Neural crest cell (in vitro differentiated cells): ENCODE measurements at places on chromosomes 3 and 15.

DNA sequence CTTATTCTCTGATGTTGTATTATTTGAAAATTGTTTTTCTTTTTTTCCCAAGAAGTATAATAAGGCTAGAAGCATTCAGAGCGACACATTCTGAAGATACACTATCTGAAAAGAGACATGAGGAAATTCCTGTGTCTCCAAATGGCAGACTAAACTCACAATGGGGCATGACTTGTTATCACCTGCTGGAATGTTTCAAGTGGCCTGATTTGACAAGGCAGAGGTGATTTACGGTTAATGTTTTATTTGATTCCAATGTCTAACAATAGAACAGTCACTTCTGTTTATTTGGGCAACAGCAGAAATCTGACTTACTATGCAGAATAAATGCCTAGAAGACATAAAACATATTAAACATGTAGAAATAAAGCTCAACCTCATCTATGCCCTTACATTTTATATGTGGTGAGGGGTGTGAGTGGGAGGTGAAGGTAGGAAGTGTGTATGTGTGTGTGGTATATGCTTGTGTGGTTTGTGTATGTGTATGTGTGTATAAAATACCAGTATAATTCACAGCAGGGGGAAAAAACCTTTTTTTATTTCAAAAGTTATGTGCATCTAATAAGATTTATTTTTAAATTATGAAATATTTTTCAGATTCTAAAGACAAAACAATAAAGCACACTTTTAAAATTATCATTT is 1051.7 kb downstream of the ROBO2 start:
- no peak for DNase-seq

- DNase-seq = no peak
Measured at GRCh38 chr15:70092464-70093027, 5.2 kb downstream of the TLE3 start.

DNA sequence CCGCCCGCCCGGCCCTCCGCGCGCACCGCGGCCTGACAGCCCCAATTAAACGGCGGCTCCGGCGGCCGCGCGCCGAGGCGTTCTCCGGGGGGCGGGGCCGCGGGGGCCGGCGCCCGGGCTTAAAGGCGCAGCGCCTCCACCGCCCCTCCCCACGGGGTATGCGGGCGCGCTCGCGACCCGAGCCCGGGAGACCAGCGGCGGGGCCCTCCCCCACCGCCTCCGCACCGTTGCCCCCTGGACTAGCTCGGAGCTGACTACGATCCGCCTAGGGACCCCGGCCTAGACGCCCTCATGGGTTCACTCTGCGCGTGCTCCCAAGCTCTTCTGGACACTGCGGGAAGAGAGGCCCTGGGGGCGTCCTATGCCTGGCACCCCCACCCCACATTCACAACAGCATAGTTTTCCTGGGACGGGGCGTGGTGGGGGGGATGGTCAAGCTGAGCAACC is at the start of gene DUSP7:
TSS of gene DUSP7 (minus strand) at position 51 of the 447 bp plus-strand sequence. CDS start 205 bp downstream, outside the sequence.
- DNase-seq = peak; percentile 64

- DNase-seq = no peak
Measured at GRCh38 chr15:96125721-96126415, 204.6 kb upstream of the NR2F2 start.

GRCh38 chr3:58874795-58875194 is 175.0 kb downstream of the CFAP20DC start:
- DNase-seq = no peak

- peak; percentile 40 for DNase-seq
Measured at GRCh38 chr3:45760878-45761711, 35.2 kb downstream of the SLC6A20 start.

DNA sequence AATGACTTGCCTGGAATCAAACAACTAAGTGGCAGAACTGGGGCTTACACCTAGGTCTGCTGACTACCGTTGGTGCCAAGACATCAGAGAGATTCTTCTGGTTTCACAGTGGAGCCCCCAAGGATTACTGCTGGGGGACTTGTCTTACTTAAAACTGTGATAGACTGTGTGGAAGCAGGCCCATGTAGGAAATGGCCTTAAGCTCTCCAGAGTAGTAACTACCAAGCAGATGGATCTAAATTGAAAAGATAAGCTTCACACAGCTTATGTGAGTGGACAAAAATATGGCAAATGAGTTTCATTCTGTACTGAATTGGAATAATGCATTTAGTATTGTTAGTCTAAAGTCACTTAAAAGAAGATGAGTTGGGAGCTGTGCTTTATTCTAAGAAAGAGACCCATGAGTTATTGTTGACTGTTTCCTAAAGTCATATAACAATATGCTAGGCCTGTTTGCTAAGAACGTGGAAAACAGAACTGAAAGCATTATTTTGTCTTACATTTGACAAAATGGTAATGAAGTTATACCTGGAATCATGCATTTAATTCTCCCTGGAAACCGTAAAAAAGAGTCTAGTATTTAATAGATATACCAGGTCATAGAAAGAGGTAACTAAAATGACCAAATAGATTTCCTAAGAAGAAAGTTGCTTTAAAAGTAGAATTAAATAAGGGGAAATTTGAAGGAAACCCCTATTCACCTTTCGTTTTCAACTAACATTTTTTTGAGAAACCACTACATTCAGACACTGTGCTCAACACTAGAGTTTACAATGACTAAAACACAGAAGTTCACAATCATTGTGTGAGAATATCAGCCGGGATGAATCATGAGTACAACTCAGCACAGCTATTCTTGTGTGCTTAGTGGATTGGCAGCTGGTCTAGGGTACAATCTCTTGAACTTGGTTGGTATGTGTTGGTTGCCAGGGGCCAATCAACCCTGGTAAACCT is 13.0 kb upstream of the MAPK6 start:
- DNase-seq = no peak

DNA sequence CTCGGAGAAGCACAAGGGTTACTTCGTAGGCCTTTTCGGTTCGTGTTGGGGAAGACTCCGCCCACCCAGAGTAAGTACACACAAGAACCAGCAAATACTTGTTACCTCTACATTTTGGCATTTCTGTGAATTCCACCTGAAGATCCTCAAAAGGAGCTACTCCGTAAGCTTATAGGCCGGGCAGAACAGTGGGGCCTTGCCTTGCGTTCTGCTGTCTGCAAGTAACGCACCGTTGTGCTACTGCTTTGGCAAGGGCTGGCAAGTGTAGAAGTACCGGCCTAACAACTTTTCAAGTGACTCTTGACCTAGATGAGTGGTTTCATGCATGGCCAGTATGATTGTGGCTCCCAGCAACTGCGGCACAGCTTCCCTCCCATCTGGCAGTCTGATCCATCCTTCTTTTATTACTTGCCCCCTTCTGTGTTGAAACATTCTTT is 6.4 kb upstream of the DNAAF4 start:
- no peak for DNase-seq

- DNase-seq = no peak
Measured at GRCh38 chr3:119207512-119207875, 33.2 kb downstream of the B4GALT4 start.

DNA sequence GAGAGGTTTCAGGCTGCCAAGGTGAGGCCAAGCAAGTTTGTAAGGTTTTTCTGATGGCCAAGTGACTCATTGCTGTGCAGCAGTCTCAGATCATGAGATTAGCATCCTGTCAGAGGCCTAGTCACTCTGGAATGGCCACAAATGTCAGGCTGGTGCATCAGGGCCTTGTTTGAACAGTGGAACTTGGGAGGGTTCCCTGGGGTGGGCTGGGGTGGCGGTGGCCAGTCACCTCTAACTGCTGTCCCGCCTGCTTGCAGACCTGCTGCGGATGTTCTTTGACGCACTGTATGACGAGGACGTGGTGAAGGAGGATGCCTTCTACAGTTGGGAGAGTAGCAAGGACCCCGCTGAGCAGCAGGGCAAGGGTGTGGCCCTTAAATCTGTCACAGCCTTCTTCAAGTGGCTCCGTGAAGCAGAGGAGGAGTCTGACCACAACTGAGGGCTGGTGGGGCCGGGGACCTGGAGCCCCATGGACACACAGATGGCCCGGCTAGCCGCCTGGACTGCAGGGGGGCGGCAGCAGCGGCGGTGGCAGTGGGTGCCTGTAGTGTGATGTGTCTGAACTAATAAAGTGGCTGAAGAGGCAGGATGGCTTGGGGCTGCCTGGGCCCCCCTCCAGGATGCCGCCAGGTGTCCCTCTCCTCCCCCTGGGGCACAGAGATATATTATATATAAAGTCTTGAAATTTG is 2.8 kb upstream of the FAM131A start:
- no peak for DNase-seq

DNA sequence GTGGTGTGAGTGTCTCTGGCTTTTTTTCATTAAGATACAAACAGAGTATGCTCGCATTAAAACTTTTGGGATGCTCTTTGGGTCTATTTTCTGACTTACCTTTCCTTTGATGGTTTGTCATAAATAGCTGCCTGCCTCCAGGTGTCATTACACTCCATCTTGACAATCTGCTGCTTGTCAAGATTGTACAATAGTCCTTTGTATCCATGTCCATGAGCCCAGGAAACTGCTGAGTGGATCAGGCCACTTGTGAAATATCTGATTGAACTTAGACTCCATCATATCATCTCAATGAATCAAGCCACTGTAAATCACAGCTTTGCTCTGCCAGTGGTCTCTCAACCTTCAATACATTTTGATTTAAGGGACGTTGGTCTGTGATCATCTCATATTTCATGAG is 135.2 kb downstream of the ECT2 start:
- no peak for DNase-seq

DNA sequence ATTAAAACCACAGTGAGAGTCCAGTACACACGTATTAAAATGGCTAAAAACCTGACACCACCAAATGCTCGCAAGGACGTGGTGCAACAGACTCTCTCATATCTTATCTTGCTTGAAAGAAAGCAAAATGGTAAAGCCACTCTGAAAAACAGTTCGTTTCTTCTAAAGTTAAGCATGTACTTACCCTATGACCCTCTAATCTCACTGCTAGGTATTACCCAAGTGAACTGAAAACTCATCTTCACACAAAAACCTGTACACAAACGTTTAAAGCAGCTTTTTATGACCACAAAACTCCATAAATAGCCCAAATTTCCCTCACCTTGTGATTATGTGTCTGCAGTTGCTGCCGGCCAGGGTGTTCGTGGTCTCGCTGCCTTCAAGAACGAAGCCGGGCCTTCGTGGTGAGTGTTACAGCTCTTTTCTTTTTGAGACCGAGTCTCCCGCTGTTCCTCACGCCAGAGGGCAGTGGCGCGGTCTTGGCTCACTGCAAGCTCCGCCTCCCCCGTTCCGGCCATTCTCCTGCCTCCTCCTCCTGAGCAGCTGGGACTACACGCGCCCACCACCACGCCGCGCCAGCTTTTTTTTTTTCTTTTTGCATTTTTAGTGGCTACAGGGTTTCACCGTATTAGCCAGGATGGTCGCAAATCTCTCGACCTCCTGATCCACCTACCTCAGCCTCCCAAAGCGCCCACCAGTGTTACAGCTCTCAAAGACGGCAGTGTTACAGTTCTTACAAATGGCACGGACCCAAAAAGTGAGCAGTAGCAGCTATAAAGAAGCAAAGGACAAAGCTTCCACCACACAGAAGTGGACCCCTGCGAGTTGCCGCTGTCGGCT is 165.4 kb downstream of the TJP1 start:
- DNase-seq = peak; percentile 79

GRCh38 chr3:41601404-41601987 is 360.4 kb downstream of the ULK4 start:
- DNase-seq = no peak

DNA sequence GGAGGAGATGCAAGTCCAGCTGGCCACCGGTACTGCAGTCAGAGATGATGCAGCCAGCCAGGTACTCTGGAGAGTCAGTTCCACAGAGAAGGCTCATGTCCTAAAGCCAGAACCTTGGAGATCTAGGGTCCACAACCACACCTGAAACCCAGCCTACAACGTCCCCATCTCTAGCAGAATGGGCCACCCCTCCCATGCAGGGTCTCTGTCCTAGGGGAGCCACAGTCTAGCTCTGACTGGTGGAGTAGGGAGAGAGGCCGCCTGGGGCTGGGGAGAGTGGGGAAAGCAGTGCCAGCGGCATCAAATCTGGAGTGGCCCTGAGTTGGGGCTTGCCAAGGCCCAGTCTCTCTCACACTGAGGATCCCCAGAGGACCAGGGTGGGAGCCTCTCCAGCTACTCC is 43.5 kb downstream of the PTH1R start:
- DNase-seq = no peak

DNA sequence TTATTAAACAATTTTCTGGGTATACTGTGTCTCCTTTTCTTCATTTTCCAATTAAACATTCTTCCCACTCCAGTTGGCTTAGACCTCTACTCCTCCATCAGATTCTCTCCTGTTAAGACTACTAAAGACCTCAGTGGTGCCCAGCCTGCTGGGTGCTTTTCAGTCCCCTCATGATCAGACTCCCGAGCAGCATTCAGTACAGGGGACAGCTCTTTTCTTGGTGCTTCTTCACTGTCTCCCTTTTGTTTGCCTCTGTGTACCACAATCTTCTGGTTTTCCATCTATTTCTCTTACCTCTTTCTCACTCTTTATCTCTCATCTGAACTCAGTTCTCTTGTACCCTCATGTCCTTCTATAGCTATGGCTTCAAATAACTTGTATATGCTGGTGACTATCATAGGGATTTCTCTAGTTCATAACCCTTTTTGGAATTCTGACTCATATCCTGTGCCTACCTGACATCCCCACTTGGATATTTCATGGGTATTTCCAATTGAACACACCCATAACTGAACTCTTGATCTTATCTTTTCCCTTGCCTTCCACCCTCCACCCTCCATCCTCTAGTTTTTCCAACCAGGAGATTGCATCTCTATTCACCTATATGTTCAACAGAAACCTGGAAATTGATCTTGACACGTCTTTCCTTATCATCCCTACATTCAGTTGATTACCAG is 55.6 kb upstream of the ABHD10 start:
- DNase-seq = no peak

DNA sequence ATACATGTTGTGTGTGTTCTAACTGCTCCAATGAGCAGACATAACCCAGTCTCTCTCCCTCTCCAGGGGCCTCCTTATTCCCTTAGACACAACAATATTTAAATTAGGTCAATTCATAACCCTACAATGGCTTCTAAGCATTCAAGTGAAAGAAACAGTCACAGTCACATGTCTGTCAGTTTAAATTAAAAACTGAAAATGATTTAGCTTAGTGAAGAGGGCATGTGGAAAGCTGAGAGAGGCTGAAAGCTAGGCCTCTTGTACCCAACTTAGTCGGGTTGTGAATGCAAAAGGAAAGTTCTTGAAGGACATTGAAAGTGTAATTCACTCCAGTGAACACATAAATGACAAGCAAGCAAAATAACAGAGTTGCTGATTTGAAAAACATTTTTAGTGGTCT is 1519.6 kb downstream of the OTOL1 start:
- DNase-seq = no peak

DNA sequence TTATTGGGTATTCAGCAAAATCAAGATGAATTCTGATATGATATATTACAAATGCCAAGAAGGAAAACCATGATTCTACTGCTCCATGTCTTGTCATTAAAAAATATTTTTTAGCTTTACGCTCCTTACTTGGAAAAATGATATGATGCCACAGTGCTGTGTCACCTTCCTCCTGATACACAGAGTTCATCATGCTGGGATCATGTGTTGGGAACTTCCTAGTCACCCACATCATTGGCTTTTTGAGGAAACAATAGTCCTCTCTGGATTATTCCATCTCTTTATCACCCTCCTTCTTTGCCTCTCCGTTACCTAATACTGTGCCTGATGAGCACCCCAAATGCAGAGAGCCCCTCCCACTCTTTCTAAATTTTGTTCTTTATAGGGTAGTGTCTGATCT is 94.3 kb upstream of the PFN2 start:
- DNase-seq = no peak
